ENCODE measurements at places on chromosomes 12 and 14. TPM values are rescaled to one million over a fixed set of nuclear protein-coding genes. Genes with fewer than 3 reads are reported as not detected.
A peak's percentile ranks its signal among the peaks of the same experiment; 100 is the strongest.

DNA sequence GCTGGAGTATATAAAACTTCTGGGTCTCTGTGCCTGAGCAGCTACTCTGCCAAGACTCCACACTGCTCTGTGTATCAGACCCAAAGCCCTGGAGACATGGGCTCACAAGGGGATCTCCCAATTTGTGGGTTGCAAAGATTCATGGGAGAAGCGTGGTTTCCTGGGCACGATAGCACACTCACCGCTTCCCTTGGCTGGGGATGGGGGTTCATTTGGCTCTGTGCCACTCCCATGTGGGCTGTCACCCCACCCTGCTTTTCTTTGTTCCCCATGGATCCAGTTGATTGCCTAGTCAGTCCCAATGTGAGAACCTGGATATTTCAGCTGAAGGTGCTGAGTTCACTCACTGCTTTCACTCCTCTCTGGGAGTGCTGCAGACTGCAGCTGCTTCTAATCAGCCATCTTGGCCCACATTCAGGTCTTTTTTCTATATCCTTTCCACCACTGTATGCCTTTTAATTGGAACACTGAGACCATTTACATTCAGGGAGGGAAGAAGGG is 40.0 kb upstream of the PCNX4 start:
- peak; percentile 90 for DNase-seq

- DNase-seq: peak; percentile 94
Observed at GRCh38 chr14:91947475-91948184, at the start of gene FBLN5. Gene FBLN5, minus strand, starts transcription at chr14:91947694. Its CDS starts 465 bp downstream, at chr14:91947229.

DNA sequence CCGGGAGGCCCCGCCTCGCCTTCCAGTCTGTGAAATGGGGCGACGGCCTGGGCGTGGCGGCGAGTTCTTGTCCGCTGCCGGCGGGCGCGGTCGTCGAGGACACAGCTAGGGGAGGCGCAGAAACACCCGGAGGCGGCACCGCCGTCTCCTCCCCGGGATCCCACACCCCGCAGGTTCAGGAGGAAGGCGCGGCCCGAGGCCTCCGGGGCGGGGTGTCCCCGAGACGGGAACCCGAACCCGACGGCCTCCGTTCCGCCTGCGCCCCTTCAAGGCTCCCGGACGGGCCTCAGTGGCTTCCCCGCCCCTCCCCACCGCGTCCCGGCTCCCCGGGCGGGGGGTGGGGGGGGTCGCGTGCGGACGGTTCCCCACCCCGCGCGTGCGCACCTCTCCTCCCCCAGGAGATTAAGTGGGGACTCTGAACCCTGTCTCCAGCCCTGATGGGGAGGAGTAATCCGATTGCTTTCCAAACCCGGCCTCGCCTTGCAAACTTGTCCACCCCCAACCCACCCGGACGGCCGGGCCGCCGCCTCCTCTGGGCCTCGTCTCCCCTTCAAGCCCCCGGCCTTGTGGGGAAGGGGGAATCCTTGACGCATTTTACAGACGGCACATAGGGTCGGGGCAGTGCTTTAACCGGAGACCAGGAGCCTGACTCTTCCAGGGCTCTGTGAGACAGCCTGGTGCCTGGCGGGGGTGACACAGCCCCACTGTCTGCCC is 35.3 kb upstream of the ANKRD9 start:
- DNase-seq: no peak

Gene NKX2-1
- polyA plus RNA-seq: not detected
